ENCODE measurements at places on chromosomes 5 and 9.
A peak's percentile ranks its signal among the peaks of the same experiment; 100 is the strongest.

- DNase-seq: no peak
Observed at GRCh38 chr9:78927099-78927940, 630.4 kb downstream of the PSAT1 start.

- DNase-seq: no peak
Observed at GRCh38 chr9:91012933-91013841, 211.6 kb downstream of the SYK start.

DNA sequence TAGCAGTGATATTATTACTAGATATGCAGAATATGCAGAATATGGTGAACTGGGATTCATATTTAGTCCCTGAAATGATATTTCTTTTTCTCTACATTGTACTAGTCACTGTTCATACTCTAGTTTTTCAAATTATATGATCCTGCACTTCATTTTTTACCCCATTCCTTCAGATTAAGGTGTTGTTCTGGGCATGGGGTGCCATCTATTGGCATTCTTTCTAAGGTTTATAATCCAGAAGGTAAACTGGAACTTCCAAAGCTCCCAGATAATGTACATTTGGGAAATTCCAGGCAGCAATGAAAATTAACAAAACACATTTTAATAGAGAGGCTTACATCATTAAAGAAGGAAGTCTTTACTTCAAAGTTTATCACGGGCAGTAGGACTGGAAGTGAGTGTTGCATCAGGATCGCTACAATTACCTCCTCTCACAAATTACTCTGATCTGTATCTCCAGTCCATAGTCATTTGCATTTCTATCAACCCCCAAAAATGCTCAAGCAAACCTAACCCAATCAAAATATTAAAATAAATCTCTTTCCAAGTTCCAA is 12.5 kb downstream of the RFX3 start:
- DNase-seq: no peak

DNA sequence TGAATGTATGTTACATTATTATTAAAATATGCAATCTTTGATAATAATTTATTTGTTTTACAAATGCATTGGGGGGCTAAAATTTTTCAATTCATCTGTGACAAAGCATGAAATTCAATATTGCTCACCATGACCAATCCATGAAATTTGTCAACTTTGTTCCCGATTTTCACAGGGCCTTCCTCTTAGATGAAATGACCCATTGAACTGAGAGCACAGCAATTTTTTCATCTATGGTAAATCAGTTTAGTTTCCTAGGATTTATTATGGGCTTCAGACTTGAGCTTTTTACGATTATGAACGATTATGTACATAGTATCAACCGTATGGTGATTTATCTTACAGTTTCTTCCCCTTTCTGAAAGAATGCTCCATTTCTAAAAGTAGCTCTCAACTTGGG is 157.3 kb downstream of the KIAA0825 start:
- no peak for DNase-seq

- no peak for DNase-seq
Observed at GRCh38 chr5:75057561-75057960, 5.2 kb upstream of the GCNT4 start.

- no peak for DNase-seq
Observed at GRCh38 chr9:116280529-116280928, 126.9 kb downstream of the PAPPA start.

DNA sequence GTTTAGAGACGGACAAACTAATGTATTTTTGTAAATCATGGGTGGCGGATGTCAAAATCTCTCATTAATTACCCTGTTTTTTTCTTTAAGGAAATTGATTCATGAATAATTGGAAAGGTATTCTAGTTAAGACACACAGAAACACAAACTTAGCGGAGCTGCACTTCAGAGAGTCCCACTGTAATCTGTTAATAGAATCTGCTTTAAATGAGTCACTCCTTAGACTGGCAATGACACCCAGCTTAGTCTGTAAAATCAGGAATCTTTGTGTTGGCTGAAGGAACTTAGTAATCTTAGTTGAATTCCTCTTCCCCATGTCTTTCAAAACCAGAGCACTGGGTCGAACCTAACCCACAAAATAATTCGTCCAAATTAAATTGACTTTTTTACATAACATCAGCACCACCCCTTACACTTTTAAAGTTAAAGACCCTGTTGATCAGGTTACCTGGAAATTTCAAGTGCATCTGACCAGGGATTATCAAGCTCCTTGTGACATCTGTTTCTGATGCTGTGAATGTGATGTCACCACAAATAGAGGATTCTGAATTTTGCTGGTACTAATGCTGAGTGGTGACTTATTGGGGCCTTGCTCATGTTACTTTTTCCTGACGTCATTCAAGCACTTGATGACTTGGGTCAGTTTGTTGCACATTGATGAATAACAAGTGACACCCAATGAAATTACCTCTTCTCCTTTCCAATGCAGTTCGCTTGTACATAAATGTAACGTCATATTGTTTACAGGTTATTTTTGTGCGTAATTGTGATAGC is 313.6 kb downstream of the KCTD16 start:
- no peak for DNase-seq

GRCh38 chr5:2912741-2913140 is 161.3 kb upstream of the IRX2 start:
- no peak for DNase-seq

- DNase-seq: no peak
Observed at GRCh38 chr5:14467886-14468285, 113.7 kb upstream of the OTULINL start.

- no peak for DNase-seq
Observed at GRCh38 chr9:27181381-27181780, 72.4 kb downstream of the TEK start.

DNA sequence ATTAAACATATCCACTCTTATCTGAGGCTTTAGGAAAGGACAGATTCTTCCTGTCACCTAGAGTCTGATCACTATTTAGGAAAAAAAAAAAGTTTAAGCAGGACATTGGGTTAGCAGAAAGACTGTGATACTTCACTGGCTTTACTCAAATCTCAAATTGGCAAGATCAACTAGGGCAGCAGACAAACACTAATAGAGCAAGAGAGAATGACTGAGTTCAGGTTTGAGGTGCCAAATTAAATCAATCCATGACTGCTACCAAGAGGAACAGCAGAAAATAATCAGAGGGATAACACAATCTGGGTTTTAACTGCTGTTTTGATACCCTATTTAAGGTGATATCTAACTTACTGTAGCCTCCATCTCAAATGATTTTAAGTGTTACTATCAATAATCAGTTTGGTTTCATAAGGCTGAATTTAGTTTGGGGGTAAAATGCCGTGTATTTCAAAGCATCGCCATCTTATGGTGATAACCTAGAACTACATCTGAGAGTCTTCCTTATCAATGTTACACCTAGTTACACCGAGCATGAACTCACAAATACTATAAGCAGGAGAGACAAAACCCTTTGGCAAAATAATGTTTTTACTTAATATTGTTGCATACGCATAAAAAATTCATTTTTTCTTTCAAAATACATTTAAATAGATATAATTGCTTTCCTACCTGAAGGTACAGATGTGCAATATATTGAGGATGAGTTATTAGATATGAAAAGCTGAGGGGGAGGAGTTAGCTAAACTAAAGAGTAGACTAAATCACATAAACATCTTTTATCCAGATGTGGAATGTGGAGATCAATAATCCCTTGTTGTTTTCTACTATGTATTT is 286.4 kb upstream of the CDH12 start:
- DNase-seq: no peak

GRCh38 chr9:137739371-137740309 is 120.8 kb downstream of the EHMT1 start:
- DNase-seq: no peak

- DNase-seq: no peak
Observed at GRCh38 chr9:124222918-124223720, 34.6 kb upstream of the NEK6 start.

DNA sequence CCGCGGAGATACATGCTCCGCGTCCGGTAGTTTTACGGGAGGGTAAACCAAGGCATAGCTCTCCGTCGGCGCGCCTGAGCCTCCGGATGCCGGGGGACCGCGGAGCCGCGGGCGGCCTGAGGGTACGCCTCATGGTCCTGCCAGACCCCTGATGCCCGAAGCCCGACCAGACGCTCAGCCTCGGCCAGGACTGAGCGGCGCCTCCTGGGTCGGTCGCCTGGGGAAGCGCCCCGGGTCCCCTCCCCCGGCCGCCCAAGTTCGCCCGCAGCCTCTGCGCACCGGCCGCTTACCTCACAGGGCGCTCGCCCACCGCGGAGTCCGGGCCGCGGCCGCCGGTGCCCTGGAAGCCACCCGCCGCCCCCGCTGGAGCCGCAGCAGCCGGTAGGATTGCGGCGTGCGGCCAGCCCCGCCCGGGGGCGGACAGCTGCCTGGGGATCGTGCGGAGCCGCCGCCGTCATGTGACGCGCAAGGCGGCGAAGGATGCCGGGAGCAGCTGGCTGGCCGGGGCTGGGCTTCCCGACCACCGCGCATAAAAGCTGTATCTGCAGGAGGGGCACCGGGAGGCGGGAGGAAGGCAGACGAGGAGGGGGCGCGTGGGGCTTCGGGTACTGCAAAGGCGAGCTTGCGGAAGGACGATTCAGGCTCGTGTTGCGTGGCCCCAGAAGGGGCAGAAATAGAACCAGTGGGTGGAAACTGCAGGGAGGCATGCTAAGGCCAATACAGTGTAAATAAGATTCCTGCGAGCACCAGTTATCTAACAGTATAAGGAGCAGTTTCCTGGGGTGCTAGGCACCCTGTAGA is at the start of gene FBXO10:
Gene FBXO10, minus strand, starts transcription at position 460 of the 801 bp plus-strand sequence. CDS start 34,612 bp downstream, outside the sequence.
- peak; percentile 52 for DNase-seq

GRCh38 chr5:66207800-66208561 is 63.9 kb downstream of the SREK1 start:
- no peak for DNase-seq

DNA sequence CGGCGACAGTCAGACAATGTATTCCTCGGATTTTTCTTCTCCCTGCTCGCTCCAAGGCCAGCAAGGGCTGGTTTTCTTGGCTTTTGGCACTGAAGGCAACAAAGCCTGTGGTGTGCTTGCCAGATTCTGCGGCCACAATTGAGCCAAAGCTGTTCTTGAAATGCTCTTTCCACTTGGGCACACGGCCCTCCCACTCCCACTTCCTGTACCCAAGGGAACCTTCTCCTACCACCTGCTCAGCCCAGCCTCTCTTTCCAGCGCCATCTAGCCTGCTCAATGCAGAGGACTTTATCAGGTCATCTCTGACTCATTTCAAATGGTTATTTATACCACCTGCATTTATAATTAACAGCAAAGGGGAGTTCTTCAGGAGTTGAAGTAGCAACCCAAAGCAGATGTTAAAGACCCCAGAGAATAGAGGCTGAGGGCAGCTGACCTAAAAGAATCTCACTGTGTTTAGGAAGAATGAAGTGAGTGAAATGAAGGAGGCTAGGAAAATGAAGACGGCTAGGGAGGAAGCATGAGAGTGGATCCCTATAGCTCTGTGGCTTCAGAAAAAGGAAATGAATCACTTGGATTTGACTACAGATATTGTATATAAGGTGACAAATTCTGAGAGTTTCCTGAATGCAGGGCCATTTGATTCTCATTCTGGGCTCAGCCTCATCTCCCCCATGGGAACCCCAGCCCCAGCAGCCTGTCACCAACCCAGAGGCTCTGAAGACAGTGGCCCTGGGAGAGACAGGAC is 439.0 kb downstream of the ENC1 start:
- DNase-seq: no peak

DNA sequence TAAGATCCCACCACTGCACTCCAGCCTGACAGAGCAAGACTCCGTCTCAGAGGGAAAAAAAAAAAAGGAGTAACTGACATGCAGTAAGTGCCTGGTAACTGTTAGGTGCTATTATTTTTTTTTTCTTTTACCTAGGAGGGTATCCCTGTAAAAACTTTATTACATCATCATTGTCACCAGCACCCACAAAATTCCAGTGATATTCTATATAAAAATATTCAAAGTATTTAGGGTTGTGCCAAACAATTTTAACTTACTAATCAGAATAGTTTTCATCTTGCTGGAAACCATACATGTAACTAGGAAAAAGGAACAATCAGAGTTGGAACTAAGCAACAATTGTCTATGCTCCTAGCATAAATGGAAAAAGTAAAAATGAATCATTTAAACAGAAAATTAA is 112.4 kb downstream of the SSBP2 start:
- no peak for DNase-seq

DNA sequence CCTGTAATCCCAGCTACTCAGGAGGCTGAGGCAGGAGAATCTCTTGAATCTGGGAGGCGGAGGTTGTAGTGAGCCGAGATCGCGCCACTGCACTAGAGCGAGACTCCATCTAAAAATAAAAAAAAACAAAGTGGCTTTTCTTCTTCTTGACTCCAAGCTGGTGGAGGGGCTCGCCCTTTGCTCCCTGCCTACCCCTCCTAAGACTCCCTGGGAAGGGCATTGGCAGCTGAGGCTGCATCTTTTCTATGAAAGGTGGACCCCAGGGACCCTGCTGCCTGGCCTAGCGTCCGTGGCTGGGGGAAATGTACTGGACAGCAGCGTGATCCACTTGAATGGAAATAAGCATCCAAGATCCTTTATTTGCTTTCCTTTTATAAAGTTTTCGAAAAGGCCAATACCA is 24.0 kb downstream of the ROPN1L start:
- DNase-seq: no peak

GRCh38 chr5:15740383-15740782 is 240.4 kb downstream of the FBXL7 start:
- DNase-seq: no peak

GRCh38 chr5:156312897-156313694 is 13.9 kb upstream of the SGCD start:
- DNase-seq: no peak

DNA sequence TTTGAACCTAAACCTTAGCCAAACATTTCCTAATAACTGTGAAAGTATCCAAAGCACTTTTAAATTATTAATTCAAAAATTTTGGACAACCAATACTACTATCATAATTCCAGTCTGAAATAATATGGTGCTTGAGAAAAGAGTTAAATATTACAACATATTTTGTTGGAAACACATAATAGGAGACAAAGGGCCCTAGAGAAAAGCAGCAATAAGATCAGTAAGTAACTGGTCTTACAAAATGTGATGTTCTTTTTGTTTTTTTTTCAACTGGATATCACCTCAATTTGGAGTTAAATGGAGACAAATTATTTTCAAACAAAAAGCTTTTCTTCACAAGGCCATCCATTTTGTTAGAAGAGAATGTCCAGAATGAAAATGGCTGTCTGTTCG is 21.1 kb downstream of the SRFBP1 start:
- DNase-seq: no peak

GRCh38 chr5:56108246-56108645 is 113.5 kb upstream of the IL6ST start:
- DNase-seq: no peak

GRCh38 chr5:123874600-123875201 is 362.7 kb downstream of the CSNK1G3 start:
- no peak for DNase-seq

DNA sequence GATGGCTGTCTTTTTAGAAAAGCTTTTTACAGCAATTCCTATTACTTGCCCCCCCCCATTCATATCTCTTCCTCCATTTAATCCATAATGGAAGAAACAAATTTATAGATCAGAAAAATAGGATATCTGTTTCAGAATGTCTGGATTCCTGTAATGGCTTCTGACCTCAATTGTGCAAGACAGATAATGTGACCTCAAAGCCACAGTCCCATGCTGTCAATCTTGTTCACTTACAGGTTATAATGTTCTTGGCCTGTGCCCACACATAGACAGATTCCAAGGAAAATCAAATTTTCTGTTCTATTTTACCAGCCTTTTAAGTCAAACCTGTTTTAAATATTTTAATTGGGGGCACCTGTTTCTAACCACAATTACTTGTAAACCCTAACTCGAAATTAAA is 143.4 kb downstream of the ENTREP1 start:
- no peak for DNase-seq

- DNase-seq: no peak
Observed at GRCh38 chr5:172571413-172571812, 69.7 kb upstream of the NEURL1B start.

- no peak for DNase-seq
Observed at GRCh38 chr9:69317081-69317480, 7.9 kb upstream of the ENTREP1 start.

Measured in CD4-positive, alpha-beta T cell treated with Interleukin-6 for 4 hours (primary cell).